ENCODE measurements at places on chromosomes 3 and 15.

GRCh38 chr15:90624278-90624981 lies 92.7 kb upstream of the BLM start:
- no peak for DNase-seq

- no peak for DNase-seq
Measured at GRCh38 chr3:106806964-106807363, 570.3 kb upstream of the CCDC54 start.

- DNase-seq, result no peak
Measured at GRCh38 chr15:93223803-93224202, 134.8 kb upstream of the RGMA start.

DNA sequence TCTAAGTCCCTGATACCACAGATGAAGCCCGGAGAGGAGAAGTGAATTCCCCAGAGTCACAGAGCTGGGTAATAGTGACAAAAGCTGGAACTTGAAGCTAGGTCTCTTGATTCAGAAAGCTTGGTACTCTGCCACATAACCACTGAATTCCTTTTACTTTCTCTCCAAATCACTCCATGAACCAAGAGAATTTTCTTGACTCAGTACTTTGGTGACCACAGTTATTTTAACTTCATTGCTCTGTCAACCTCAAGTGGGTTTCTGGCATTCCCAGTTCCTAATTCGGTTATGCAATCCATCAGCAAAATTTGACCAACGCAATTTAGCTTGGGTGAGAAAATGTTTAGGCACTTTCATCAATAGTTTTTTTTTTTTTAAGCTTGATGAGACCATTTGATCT lies 61.0 kb upstream of the PPARG start:
- no peak for DNase-seq

DNA sequence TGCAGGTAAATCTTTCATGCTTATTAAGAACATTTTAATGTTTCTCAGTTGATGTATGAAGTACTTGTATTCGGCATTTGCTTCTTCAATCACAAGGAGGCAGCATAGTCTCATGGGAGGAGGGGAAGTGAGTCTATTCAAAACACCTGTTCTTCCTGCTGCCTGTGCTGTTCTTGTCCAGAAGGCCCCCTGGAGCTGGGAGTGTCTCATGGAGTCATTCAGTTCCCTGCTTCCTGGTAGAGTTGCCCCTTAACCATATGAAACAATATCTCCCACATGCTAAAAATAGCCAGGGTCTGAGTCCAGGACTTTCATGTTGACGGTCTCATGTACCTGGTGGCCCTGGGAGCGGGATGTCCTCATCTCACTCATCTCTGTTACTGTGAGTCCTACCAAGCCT lies 15.5 kb upstream of the PPP1R2 start:
- DNase-seq, result no peak

GRCh38 chr3:146889626-146890025 lies 284.5 kb upstream of the PLSCR5 start:
- no peak for DNase-seq

GRCh38 chr3:49523756-49524747 lies 30.2 kb upstream of the BSN start:
- no peak for DNase-seq

DNA sequence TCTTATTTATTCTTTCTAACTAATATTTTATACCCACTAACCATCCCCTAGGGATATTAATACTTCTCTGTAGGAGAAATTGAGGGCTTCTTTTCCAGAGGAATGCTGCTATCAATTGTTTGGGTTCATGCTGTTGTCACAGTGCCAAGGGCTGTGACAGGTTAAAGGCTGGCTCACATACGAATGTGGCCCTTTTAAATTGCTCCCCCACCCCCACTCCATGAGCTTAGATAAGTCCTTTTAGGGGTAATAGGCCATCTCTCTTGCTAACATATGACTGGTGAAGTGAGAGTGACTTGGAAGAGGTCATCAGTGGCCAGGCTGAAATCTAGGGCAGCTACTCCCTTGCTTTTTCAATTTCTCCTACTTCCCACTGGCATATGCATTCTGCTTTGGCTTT lies 121.9 kb upstream of the DPH6 start:
- no peak for DNase-seq

GRCh38 chr3:98454929-98455328 lies 8.1 kb upstream of the OR5K1 start:
- no peak for DNase-seq

- DNase-seq, result no peak
Measured at GRCh38 chr15:43211224-43211735, 9.5 kb downstream of the EPB42 start.

GRCh38 chr3:191376516-191377141 lies 46.3 kb upstream of the UTS2B start:
- no peak for DNase-seq
